ENCODE measurements at places on chromosomes 12 and 14. TPM values are rescaled to one million over a fixed set of nuclear protein-coding genes. Genes with fewer than 3 reads are reported as not detected.

DNA sequence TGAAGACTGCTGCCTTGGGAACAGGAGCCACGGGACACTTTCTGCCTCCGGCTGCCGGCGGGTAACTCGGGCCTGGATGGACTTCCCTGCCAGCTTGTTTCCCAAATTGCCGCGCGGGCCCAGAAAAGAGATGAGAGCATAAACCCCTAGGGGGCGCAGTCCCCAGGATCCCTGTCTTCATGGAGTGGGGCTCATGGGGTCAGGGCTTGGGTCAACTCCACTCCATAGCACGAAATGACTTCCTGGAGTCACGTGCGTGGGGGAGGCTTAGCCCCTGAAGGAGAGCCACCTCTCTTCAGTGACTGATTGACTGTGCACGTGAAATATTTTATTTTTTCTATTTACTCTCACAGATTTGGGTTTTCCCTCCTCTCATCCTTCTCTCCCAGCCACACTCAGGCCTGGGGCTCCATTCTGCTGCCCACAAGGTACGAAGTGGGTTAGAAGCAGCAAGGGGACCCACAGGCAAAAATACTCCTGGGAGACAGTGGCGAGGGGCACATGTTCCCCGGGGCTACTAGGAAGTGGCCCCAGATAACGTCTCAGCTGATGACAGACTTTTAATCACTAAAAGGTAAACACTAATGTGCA lies 10.0 kb downstream of the PGF start:
- no peak for DNase-seq

- DNase-seq = no peak
Observed at GRCh38 chr12:7512553-7512952, 9.0 kb upstream of the CD163 start.

DNA sequence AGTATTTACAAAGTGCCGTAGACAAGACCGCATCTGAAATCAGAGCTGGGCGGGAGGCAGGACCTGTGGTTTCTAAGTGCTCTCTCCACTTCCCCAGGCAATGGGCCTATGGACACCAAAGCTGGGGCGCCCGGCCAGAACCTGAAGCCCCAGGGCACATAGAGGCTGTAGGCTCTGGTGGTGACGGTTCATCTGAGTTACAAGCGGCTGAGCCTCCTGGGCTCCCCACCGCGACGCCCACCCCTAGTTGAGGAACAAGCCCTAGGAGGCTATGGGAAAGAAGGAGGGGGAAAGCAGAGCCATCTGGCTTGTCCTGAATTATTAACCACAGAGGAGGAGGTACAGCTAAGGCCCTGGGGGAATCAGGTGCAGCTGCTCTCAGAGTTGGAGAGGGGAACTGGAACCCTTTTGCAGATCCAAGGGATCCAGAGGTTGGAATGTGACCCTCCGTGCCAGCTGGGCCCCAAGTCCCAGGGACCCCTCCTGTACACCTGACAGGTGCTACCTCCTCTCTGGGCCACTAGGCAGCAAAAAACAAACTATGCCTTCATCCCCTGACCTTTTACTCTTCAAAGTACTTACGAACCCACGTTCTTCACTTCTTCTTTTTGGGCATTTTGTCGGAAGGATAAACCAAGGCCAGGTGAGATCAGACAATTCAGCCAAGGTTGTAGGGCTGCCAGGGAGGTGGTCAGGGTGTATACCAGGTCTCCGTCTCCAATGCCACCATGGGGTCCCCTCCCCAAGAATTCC lies 77.2 kb downstream of the ARL6IP4 start:
- no peak for DNase-seq

GRCh38 chr12:9869307-9870161 lies at the start of gene CLEC2B:
Gene CLEC2B, minus strand, starts transcription at chr12:9869354.
- DNase-seq = no peak

GRCh38 chr12:112191840-112192321 lies 66.5 kb downstream of the TRAFD1 start:
- DNase-seq = no peak

DNA sequence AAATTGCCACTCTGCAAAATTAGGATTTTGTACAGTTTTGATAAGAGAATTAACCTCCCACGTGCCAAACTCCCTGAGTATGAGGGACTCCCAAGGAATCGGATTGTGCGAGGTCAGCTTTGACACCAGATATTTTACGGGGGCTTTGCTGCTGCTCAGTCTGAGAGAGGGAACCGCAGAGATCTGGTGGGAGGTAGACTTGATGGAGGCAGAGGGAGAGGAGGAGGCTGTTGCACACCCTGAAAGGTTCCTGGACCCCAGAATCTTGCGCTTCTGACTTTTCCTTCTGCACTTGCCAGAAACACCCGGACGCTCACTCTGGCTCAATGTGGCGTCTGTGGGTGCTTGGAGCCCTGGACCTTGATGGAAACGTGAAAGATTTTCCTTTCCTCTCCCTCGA lies 83.9 kb downstream of the PAPOLA start:
- no peak for DNase-seq

DNA sequence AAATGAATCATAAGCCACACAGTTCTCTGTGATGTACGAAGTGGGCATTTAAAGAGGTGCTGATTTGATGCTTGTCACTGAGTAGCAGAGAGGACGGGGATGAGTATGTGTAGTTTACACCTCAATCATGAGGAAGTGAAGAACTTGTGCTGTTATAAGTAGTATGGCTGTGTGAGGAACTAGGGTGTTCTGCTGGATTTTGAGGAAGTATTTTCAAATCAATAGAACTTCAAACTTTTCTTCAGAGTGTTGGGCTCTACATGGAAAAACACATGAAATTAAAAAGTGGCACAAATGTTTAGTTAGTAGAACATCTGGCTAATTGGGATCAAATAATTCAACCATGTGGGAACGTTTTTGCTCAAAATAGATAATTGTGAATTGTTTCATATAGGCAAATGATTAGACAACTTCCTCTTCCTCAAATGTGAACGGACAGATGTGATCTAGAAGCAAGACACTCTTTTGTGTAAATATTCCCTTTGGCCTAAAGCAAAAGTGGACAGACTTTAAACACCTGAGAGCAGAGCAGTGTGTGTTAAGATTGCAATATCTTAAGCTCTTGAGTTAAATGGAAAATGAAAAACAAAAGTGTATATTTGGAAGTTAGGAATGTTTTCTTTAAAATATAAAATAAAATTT lies 168.5 kb downstream of the NAV3 start:
- DNase-seq = no peak

GRCh38 chr12:108271951-108272872 lies 66.9 kb downstream of the CMKLR1 start:
- no peak for DNase-seq

Gene SCNN1A
- 16.4 TPM for total RNA-seq

Gene KITLG
- 19.4 TPM for total RNA-seq

Gene CBLN3
- 4.2 TPM for total RNA-seq

Gene SARNP
- total RNA-seq = 39.1 TPM

Gene LRRC10
- not detected for total RNA-seq

Gene RNASE4
- 45.6 TPM for total RNA-seq

Gene ACOT6
- not detected for total RNA-seq

Gene SLC7A7
- 34.4 TPM for total RNA-seq

Measured in thoracic aorta (tissue), 2 donors.